ENCODE measurements at places on chromosomes 12 and 14. TPM values are rescaled to one million over a fixed set of nuclear protein-coding genes. Genes with fewer than 3 reads are reported as not detected.

DNA sequence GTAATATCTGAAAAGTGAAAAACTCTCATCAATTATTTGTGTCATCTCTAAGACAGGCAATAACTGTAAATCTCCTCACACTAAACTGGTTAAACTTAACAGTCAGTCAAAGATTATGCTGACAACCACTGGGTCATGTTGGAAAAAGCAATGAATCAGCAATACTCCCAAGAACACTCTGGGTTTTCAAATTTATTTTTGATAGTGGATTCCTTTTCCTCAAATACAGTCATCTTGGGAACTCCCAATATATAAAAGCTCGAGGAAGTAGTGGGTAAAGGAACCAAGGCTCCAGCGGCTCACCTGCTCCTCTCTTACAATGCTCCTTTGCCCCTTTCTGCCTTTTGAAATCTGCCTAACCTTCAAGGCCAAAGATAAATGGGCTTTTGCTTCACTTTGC lies 70.0 kb downstream of the ARMH4 start:
- no peaks in the 10 kb centered on the region for H3K27me3 ChIP-seq
- H3K4me1 ChIP-seq = no peaks in the 10 kb centered on the region
- no peaks in the 10 kb centered on the region for H3K36me3 ChIP-seq
- DNase-seq = no peak
- H3K27ac ChIP-seq = no peak overlapping the region
- no peak overlapping the region for H3K4me3 ChIP-seq

GRCh38 chr12:49568442-49569162 lies 660 bp upstream of the MCRS1 start:
- no peaks in the 10 kb centered on the region for H3K27me3 ChIP-seq
- H3K4me3 ChIP-seq = peak overlapping the region; percentile 96
- H3K27ac ChIP-seq = no peak overlapping the region
- peak; percentile 66 for DNase-seq
- H3K4me1 ChIP-seq = peaks cover 7% of the 10 kb centered on the region

DNA sequence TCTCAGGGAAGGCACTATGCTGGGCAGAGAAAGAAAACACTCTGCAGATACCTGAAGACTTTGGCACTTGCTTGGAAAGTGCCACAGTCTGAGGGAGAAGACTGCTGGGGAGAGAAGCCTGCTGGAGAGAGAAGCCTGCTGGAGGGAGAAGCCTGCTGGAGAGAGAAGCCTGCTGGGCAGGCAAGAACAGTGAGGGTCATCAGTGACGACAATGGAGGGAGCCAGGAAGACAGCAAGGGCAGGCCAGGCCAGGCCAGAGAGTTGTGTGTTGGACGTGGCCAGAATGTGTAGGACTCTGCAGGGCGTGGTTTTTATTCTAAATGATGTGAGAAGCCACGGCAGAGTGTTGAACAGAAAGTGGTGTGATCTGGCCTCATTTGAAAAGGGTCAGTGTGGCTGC lies 185.3 kb upstream of the ABCD2 start:
- H3K27ac ChIP-seq = no peak overlapping the region
- H3K4me3 ChIP-seq = no peak overlapping the region
- no peak for DNase-seq
- no peaks in the 10 kb centered on the region for H3K36me3 ChIP-seq
- no peaks in the 10 kb centered on the region for H3K27me3 ChIP-seq

DNA sequence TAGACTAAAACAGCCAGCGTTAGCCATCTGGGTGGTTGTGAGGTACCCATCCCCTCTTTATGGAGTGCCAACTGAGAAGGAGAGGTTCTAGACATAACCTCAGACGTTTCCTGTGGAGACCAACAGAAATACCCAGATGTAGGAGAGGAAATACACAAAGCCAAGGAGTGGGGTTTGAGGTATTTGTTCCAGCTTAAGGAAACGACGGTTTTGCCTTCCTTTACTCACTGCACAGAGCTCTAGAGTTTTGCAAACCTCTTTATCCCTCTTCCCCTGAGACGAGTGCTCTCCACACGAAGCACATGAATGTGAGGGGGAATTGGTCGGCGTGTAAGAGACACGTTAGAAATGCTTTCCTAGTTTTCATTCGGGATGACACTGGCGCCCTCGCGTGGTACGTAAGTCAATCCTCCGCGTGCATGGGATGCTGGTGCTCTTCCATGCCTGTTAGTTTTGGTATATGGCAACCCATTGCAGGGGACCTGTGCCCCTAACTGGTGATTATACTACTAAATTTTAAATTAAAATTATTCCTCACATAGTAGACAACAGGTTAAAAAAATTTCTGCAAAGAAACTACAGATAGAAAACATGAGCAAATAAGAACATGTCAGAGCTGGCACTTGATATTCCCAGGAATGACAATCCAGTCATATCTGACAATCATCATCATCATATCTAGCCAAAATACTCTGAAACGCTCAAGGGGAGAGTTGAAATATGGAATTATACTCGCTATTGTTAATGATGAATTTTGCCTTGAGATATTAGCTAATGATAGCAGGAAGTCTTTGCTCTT lies 121.7 kb downstream of the PPM1H start:
- no peaks in the 10 kb centered on the region for H3K4me1 ChIP-seq
- no peak overlapping the region for H3K4me3 ChIP-seq
- H3K27ac ChIP-seq = no peak overlapping the region
- no peaks in the 10 kb centered on the region for H3K36me3 ChIP-seq
- peak; percentile 50 for DNase-seq
- H3K27me3 ChIP-seq = no peaks in the 10 kb centered on the region

GRCh38 chr12:104569346-104570173 lies 112.8 kb downstream of the CHST11 start:
- no peaks in the 10 kb centered on the region for H3K4me1 ChIP-seq
- DNase-seq = no peak
- no peak overlapping the region for H3K27ac ChIP-seq
- H3K4me3 ChIP-seq = no peak overlapping the region
- H3K27me3 ChIP-seq = no peaks in the 10 kb centered on the region

DNA sequence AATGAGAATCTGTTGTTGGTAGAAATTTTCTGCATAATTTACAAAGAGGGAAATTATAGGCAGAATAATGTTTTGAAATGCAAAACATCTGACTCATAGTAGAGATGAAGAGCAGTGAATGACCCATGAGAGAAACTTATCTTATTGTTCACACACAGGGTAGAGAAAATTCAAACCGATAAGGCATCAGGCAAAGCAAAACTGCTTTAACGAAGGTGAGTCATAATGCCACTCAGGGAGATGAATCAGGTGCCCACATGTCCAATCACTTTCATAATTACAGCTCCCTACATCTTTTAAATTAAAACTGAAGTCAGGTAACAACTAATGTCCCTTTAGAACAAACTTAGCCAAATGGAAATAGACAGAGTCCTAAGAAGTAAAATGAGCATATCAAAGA lies 265.6 kb upstream of the GARIN6 start:
- no peaks in the 10 kb centered on the region for H3K36me3 ChIP-seq
- no peaks in the 10 kb centered on the region for H3K4me1 ChIP-seq
- no peak overlapping the region for H3K27ac ChIP-seq
- H3K27me3 ChIP-seq = no peaks in the 10 kb centered on the region
- no peak for DNase-seq

- H3K27ac ChIP-seq = peak overlapping the region; percentile 99
- H3K27me3 ChIP-seq = no peaks in the 10 kb centered on the region
- DNase-seq = no peak
- peak overlapping the region; percentile 84 for H3K4me3 ChIP-seq
These were observed 298 bp downstream of the CTDSP2 start for GRCh38 chr12:57846285-57846576.

DNA sequence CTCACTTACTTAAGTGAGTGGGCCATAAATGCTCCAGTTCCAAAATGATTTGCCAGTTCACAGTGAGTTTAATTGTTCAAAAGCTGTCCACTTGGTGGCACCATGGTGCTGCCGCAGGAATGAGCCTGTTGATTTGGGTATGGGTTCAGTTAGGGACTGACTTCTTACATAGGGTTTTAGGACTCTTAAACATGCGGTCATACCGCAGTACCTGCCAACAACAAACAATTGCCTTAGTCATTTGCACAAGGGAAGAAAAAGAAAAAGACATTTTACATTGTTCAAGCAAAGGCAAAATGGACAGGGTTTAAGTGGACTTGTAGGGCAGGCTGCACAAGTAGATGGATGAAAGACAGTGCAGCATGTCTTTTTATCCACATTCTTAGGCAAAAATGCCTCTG lies 80.0 kb upstream of the DBX2 start:
- no peaks in the 10 kb centered on the region for H3K4me1 ChIP-seq
- H3K27ac ChIP-seq = no peak overlapping the region
- H3K36me3 ChIP-seq = no peaks in the 10 kb centered on the region
- no peak overlapping the region for H3K4me3 ChIP-seq

GRCh38 chr12:101968770-101969169 lies 91.4 kb downstream of the DRAM1 start:
- no peak overlapping the region for H3K4me3 ChIP-seq
- no peak for DNase-seq
- no peaks in the 10 kb centered on the region for H3K27me3 ChIP-seq
- no peak overlapping the region for H3K27ac ChIP-seq
- H3K36me3 ChIP-seq = no peaks in the 10 kb centered on the region
- H3K4me1 ChIP-seq = no peaks in the 10 kb centered on the region

DNA sequence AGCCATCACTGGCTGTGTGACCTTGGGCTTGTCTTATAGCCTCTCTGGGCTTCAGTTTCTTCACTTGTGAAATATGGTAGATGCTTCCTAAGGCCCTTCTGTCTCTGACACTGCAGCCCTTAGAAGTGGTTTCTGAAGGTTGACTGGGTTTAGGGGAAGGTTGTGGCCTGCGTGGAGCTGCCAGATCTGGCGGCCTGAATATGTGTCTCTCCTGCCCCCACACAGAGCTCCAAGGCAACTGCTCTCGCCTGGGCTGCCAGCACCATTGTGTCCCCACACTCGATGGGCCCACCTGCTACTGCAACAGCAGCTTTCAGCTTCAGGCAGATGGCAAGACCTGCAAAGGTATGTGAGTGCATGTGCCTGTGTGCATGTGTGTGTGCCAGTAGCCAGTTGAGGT lies 4.0 kb downstream of the LRP1-AS start:
- peaks cover 35% of the 10 kb centered on the region for H3K36me3 ChIP-seq
- no peak for DNase-seq
- no peaks in the 10 kb centered on the region for H3K27me3 ChIP-seq
- no peak overlapping the region for H3K4me3 ChIP-seq

DNA sequence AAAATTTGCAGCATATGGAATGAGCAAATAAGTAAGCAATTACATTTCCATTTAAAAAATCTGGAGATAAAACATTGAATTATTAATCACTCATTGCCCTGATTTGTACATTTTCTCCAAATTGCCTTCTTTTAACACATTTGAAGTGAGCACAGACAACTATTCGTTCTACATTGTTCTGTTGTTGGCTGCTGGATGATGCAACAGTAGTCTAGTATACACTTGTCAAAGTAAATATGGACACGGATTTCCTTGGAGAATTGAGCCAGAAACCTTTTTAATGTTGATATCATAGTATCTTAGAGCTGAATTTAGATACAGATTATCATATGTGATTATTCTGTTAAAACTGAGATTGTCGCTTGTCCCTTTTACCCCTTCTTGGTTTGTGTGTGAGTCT lies 188.2 kb downstream of the FUT8 start:
- no peak overlapping the region for H3K27ac ChIP-seq
- no peak overlapping the region for H3K4me3 ChIP-seq
- no peak for DNase-seq

DNA sequence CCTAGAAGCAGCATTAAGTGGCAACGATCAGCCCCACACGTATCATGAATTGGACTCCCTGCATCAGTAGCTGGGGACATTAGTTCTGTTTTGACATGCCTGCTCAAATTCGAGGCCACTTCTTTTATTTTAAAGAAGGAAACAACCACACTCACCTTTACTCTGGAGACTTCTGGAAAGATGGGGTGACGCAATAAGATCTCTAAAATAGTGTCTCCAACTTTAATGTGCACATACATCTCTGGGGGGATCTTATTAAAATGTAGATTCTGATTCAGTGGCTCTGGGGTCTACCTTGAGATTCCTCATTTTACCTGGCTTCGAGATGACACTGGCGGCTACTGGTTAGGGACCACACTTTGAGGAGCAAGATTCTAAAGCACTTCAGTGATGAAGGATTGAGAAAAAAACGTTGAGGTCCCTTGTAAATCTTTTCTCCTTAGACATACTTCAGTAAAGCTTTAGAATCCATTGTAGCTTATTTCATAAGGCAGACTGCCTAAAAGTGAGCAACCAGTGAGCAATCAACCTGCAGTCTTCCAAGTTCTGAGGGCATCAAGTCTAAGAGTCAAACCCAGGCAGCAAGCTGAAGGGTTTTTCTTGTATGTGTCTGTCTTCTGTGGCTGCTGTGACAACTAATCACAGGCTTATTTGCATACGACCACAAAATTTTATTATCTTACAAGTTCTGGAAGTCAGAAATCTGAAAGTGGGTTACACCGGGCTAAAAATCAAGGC lies 718.6 kb upstream of the TBX3 start:
- DNase-seq = no peak
- H3K36me3 ChIP-seq = no peaks in the 10 kb centered on the region
- no peak overlapping the region for H3K27ac ChIP-seq
- no peak overlapping the region for H3K4me3 ChIP-seq
- H3K27me3 ChIP-seq = no peaks in the 10 kb centered on the region

TBX5 gene
- polyA plus RNA-seq = not detected

CLEC12A gene
- 1.3 TPM for polyA plus RNA-seq

TSHR gene
- polyA plus RNA-seq = not detected

FAM186B gene
- polyA plus RNA-seq = 0.34 TPM

STXBP6 gene
- polyA plus RNA-seq = 2.8 TPM
